ENCODE measurements at places on chromosomes 5 and 9. TPM values are rescaled to one million over a fixed set of nuclear protein-coding genes. Genes with fewer than 3 reads are reported as not detected.

SARDH gene
- 2.2 TPM for total RNA-seq

CERCAM gene
- total RNA-seq: 24.2 TPM

TAS2R1 gene
- not detected for total RNA-seq

TNFSF15 gene
- not detected for total RNA-seq

WDR31 gene
- total RNA-seq: 0.55 TPM

TRIP13 gene
- total RNA-seq: 0.45 TPM

FSTL4 gene
- total RNA-seq: 0.75 TPM

PCAT7 gene
- total RNA-seq: not detected
